NCI-H1417 (cell line): ENCODE measurements at places on chromosomes 7 and 10.
A peak's percentile ranks its signal among the peaks of the same experiment; 100 is the strongest.

DNA sequence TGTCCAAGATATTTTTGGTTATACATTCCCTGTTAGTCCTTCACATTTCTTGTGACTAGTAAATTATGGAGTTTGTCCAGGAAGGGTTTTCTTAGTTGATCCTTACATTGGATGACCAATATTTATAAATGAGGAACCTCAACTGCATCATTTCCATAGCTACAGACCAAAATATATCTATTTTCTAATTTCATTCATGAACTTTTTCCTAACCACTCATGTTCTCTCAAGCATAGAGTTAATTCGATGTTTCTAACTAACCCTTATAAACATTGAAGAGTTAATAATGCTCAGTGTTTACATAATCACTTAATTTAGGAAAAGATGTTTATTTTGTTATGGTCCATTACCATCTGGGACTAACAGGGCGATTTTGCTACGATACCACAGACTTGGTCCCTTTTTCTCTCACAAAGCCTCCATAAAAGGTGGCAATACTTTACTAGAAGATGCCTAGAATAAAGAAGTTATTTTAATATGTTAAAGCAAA is 591.0 kb downstream of the MAGI2 start:
- DNase-seq, result peak; percentile 59

GRCh38 chr7:7569081-7569527 is 2.4 kb downstream of the MIOS start:
- no peak for DNase-seq

- no peak for DNase-seq
Observed at GRCh38 chr7:130006771-130007170, 44.4 kb downstream of the ZC3HC1 start.

DNA sequence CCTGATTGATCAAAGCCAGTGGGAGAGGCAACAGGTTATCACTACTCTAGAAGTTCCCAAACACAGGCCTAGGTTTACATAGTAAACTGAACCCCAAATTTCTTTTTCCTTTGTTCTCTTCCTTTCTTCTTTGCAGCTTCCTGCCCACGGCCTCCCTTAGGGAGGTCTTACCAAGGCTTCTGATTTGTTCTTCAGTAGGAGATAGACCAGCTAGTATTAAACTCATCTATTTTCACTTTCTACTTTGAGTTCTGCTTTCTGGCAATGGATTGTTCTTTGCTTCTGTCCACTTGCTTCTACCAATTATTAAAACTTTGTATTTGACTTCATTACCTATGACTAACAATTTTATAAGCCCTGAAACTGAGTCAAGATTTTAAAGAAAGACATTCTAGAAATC is 251.2 kb upstream of the FZD1 start:
- DNase-seq, result no peak

DNA sequence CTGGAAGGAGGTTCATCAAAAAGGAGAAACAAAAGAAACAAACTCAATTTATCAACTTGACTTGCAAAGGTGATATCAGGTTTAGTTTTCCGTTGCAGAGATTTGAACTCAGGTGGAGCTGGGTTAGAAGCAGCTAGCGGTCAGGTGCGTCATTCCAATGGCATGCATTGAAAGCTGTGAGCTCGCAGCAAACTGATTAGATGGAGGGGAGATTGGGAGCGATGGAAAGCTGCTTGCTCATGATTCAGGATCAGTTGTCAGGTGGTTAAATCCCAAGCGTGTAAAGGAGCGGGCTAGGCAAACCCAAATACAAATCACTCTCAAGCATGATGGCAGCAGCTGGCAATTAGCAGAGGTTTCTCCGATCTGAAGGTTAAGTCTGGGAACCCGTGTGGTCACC is 49.3 kb upstream of the AFAP1L2 start:
- DNase-seq, result no peak

- DNase-seq, result no peak
Observed at GRCh38 chr7:102917436-102918353, 4.9 kb downstream of the LRRC17 start.

DNA sequence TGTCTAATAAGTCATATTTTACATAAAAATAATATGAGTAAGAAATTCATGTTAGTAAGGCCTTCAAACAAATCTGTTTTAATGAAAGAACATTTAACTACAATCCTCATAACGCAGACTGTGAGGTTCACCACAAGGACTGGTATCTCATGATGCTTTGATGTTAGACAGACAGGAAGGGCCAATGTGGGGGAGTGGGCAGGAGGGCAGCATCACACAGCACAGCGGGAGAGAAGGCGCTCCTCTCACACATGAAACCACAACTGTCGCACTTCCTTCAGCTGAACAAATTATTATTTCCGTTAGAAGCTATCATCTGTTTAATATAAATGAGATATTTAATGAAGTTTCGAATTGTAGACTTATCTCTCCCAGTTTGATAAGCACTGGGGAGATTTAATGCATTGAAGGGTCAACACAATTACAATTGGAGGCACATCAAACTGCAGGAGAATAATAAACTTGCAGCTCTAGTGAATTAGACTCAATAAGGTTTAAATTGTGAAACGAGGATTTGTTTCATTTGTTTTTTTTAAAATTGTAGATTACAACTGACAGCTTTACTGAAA is 466.1 kb downstream of the PARD3 start:
- DNase-seq, result no peak

DNA sequence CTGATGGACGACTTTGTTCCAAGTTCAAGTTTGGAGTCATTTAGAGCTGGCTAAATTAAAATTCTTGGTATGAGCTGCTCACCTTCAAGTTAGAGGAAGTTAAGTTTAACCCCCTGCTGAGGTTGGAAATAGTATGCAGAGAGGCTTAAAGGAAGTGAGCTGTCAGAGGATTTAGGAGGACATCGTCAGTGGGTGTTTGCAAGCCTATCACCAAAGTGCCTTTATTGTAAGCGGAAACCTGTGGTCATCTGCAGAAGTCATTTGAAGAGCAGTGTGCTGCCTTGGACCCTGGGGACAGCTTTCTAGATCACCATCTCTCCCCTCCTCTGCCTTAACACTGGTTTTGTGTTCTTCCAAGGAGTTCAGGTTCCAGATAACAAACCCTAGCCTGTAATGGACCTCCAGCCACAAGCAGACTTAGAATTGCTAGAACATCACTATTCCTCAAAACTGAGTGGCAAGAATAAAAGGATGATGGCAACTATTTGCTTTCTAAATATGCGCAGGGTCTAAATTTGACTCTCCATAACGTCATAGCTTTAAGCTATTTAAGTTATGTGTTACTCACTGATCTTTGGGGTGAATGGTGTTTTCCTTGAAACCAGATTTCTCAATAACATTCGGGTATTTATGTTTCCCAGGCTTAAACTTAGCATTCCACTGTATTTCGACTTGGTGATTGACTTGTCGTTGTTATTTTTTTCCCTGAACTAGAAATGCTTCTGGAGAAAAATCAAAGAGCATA is 93.4 kb downstream of the SLC39A12 start:
- DNase-seq, result no peak

- DNase-seq, result no peak
Observed at GRCh38 chr10:24623383-24623782, 100.3 kb downstream of the ARHGAP21 start.
